SK-N-SH (cell line): ENCODE measurements at places on chromosomes 11 and 22.
A peak's percentile ranks its signal among the peaks of the same experiment; 100 is the strongest.

GRCh38 chr11:65634440-65634839, 3.5 kb upstream of the SIPA1 start:
- DNase-seq, result no peak

GRCh38 chr11:46278387-46279125, 1.1 kb downstream of the CREB3L1 start:
- DNase-seq, result peak; percentile 77

- DNase-seq, result no peak
These were observed 168.2 kb upstream of the PDGFD start for GRCh38 chr11:104332110-104332509.

GRCh38 chr11:85540181-85540580, 87.0 kb downstream of the DLG2 start:
- no peak for DNase-seq

GRCh38 chr11:27464289-27464696, 8.3 kb downstream of the LGR4 start:
- no peak for DNase-seq

DNA sequence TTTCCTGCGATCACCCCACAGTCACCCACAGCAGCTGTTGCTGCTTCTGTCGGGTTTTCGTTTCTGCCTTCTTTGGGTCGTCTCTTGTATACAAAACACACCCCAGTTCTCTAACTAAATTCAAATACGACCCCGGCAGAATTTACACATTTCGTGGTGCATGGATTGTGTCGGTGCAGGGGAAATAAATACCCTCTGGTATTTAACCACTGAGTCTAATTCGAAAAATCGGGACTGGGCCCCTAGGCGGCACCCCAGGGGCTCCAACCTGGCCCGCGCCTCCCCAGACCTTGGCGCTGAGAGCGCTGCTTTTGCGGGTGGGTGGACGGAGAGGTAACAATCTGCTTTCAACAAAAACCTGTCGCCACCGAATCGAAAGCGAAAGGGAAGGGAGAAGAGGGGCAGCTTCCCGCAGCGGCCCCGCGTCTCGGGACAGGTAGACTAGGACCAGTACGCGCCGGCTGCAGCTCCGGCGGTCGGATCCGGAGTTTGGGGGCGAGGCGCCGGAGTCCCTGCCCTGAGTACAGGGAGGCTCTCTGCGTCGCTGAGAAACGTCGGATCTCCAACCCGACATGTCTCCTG, 4.4 kb downstream of the ALX4 start:
- DNase-seq, result peak; percentile 62

- no peak for DNase-seq
These were observed 49.9 kb downstream of the ARFGAP3 start for GRCh38 chr22:42807185-42807584.

- DNase-seq, result no peak
These were observed 53.3 kb upstream of the ARFGAP3 start for GRCh38 chr22:42910221-42910942.

DNA sequence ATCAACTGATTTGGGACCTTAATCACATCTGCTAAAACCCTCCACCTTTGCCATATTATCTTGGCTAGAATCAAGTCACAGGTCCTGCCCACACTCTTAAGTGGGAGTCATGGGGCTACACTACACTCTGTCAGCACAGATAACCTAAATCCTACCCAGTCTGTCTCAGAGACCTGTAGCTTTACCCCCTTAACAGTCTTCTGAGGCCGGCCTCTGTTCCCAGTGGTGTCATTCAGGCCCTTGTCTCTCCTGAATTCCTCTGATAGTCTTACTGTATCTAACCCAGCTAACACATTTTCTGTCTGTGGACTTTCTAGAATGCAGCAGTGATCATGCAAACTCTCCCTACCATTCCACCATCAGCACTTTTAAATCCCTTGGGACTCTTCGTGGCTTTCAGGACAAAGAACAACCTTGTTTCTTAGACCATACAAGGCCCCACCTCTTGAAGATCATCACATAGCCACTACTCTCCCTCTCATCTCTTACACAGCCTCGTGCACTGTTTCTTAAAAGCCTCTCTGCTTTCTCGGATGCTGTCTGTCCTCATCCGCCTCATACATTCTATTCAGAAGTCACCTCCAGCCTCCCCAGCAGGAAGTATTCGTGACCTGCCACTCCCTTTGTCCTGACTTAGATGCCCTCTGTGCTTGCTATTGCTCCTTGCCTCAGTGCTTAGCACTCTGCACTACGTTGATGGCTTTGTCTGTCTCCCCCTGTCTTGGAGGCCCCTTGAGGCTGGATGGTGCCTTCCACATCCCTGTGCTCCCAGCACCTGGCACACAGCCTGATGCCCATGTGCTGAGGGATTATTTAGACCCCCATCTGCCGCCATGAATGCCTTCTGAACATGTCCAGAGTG, 57.9 kb downstream of the PANX1 start:
- DNase-seq, result no peak

DNA sequence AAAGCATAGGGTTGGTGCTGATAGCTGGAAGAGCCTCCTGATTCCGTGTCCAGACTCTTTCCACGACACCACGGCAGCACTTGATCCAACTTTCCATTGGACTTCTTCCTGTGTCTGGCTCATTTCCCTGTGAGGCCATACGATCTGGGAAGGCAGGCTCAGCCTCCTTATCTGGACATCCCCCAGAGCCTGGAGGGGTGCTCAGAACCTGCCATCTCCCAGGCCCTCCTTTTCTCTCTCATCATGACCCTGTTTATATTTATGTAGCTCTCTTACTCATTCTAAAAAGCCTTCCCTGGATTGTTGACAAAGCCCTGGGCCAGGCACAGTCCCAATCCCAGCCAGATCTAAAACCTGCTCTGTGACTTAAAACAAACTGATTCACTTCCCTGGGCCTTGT, 7.8 kb upstream of the BCL9L start:
- DNase-seq, result peak; percentile 7

DNA sequence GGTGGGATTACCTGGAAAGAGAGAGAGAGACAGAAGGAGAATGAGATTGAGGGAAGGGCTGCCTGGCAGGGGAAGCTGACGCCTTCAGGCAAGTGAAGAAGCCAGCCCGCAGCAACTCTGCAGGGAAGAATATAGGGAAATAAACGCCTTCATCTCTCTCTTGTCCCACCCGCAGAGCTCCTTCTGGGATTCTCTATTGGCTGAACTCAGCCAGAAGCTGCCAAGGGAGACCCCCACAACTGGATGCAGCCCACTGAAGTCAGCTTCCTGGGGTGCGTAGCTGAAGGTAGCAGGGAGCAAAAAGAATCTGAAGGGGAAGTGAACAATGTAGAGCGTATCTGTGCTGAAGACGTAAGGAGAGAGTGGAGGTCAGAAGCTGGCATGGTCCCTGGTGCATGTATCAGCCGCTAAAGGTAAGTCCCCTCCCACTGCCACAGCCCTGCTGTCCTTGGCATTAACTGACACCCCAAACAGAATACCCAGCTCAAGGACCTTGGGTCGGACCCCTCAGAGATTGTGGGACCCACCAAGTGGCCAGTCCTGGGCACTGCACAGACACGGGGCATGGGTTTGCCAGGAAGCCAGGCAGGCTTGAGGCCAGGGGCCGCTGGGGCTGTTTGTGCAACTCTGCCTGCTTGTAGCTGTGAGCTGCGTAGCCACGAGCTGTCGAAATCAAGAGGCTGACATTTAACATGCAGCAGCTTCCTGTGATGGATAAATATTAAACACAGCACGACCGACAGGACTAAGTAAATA, 469.9 kb downstream of the MN1 start:
- DNase-seq, result peak; percentile 81

GRCh38 chr22:29194184-29194583, 11.5 kb upstream of the EMID1 start:
- DNase-seq, result no peak

- peak; percentile 69 for DNase-seq
These were observed 399.5 kb downstream of the ETS1 start for GRCh38 chr11:128187835-128188234.

DNA sequence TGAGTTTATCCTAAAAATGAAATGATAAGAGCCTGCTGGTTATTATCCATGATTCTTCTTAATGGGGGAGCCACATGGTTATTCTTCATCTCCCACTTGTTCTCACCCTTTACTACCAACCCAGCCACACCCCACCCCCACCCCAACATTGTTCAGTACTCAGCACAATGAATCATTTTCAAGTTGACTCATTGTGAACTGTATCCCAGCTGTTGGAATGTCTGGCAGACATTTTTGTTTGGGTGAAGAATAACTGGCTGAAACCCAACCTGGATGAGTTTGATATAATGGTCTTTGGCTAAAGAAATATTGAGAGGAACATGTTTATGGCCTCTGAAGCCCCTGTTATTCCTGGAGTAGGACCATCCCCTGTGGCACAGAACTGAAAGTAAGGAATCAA, 136.2 kb downstream of the ELP4 start:
- DNase-seq, result no peak

GRCh38 chr22:42930810-42931420, 73.8 kb upstream of the ARFGAP3 start:
- DNase-seq, result no peak

GRCh38 chr11:34505874-34506273, 7.7 kb downstream of the ELF5 start:
- DNase-seq, result no peak

DNA sequence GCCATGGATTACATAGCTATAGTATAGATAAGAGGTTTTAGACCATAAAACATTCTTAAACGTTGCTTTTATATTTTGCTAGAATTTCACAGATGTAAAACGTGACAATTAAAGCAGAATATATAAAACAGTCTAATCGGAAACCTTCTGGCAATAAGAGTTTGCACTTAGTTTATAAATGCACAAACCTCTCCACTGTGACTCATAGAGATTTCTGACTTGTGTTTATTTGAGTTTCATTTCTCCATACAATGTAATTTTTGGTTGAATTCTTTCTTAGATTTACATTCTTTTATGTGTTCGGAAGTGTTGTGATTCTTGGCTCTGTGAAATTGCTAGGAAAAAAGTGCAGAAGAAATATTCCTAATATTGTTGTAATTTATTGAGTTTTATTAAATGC, 288.7 kb upstream of the CTSC start:
- no peak for DNase-seq

- DNase-seq, result no peak
These were observed 285.9 kb downstream of the BRD1 start for GRCh38 chr22:49541693-49542230.

- DNase-seq, result no peak
These were observed 92.5 kb downstream of the APIP start for GRCh38 chr11:34823639-34824038.

- no peak for DNase-seq
These were observed 99.8 kb downstream of the STIM1 start for GRCh38 chr11:3955299-3955665.
